ENCODE measurements at places on chromosomes 12 and 14.

DNA sequence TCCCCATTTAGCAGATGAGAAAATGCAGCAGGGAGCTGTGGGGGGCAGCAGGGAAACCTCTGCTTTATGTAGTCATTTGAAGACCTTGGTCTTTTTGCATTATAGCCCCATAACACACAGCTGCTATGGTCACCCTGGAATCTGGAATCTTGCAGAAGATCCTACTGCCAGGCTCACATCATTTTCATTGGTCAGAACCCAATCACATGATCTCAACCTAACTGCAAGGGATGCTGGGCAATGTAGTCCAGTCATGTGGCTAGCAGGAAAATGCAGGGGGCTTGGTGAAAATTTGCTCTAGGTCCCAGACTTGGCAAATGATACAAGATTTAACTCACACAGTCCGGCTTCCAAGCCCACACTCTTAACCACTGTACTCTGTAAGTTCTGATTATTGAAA lies 1028.7 kb downstream of the AACS start:
- no peak for DNase-seq

GRCh38 chr12:113114447-113115178 lies 20.9 kb downstream of the RASAL1 start:
- no peak for DNase-seq

GRCh38 chr12:26971963-26972362 lies 33.7 kb downstream of the FGFR1OP2 start:
- peak; percentile 47 for DNase-seq

- no peak for DNase-seq
Measured at GRCh38 chr14:94117856-94118255, 7.3 kb downstream of the IFI27 start.

DNA sequence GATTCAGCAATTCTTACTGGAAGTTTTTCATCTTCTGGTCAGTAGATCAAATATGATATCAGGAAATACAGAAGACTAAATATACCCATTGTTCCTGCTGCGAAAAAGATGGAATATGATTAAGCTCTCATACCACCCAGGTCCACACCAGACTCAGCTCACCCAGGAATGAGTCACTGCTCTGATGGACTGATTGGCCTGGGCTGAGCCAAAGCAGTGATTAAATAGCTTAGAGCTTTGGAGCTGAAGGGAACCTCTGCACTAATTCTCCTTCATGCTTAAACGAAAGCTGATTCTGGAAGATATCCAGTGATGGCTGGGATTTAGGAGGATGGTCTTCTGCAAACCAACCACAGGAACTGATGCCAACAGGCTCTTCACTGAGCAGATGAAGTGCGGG lies 62.0 kb upstream of the SYT1 start:
- DNase-seq = no peak

GRCh38 chr12:1419849-1420371 lies 174.5 kb downstream of the FBXL14 start:
- DNase-seq = no peak

GRCh38 chr12:25981597-25981996 lies 23.1 kb downstream of the RASSF8 start:
- no peak for DNase-seq

- no peak for DNase-seq
Measured at GRCh38 chr12:51821440-51822260, 26.9 kb downstream of the FIGNL2 start.

DNA sequence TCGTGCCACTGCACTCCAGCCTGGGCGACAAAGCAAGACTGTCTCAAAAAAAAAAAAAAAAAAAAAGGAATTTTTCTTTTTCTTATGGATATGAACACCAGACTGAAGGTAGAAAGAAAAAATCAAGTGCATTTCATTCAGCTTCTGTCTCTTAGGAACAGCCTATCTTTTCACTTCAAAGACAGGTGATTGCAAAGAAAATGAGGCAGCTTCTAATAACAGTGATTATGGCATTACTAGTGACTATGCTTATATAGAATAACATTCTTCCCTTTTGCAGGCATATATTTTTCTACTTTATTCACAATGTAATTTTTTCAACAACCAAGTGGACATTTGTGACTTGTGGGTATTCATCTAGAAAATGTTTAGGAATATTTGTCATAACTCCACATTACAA lies 295.5 kb upstream of the ATXN7L3B start:
- DNase-seq = no peak

GRCh38 chr14:28375295-28375694 lies 391.3 kb upstream of the FOXG1 start:
- no peak for DNase-seq

DNA sequence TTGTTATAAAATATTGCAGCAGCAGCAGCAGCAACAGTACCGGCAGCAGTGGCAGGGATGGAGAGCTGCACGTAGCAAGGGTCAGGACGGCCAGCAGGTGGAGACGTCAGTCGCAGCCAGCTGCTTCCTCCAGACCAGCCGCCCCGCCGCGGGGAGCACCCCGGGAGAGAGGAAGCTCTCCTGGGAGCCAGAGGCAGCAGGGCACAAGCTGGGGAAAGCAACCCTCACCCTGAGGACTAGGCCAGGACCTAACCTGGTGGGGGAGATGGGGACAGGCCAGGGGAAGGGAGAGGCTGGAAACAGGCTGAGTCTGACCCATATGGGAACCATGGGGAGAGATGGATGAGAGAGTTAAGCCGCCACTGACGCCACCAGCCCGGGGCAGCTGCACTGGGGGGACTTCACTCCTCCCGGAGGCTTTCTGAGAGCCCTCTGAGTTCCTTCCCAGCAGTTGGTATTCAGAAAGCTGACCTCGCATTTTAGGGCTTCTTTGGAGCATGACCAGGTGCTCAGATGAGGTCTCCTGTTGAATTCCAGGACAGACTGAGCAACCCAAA lies 56.3 kb downstream of the SPTB start:
- peak; percentile 43 for DNase-seq

Measured in stimulated activated CD4-positive, alpha-beta T cell treated with anti-CD3 and anti-CD28 coated beads, Interleukin-15, amount 100 ng/mL, for 48 hours (primary cell).